ENCODE measurements at places on chromosomes 11 and 22.

DNA sequence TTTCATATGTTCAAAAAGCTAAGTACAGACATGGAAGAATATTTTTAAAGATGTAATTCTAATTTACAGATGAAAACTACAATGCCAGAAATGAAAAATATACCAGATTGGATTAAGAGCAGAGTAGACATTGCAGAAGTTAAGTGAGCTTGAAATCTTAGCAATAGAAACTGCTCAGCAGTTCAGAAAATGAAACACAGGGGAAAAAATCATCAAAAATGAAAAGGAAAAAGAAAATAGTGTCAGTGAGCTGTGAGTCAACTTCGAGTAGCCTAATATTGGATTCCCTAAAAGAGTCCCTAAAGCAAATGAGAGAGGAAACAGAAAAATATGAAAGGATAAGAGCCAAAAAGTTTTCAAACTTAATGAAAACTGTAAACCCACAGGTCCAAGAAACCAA, 25.8 kb upstream of the IL10RA start:
- no peak for DNase-seq

DNA sequence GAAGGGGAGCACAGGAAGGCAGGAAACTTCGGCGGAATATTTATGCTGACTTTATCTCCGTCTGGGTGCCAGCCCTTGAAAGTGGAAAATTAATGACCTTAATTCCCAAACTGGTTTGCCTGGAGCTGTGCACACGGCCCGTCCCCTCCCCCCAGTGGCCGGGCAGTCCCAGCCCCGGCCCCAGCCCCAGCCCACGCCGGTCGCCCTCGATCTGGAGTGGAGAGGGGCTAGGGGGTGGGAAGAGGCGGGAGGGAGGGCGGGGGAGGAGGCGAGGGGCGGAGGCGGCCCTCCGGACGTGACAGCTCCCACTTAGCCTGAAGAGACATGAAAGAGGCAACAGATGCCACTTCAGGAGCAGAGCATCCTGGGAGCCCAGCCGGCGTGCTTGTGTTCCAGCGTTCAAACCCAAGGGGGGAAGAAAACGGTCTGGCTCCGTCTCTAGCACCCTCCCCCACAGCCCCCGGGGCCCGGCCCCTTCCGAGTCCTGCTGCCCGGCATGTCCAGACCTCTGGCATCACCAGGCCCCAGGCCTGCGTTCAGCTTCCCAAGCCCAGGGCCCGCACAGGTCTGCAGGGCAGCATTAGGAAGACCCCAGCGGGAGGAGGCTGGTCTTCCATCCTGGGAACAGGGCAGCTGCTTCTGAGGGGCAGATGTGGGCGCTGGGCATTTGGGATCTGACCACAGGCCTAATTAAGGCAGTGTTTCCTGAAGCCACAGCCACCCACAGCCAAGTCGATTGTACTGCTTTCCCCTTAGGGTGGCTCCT, 20.0 kb upstream of the LMO1 start:
- DNase-seq, result no peak

- DNase-seq, result no peak
Observed at GRCh38 chr11:15118431-15118830, 3.7 kb downstream of the INSC start.

- DNase-seq, result no peak
Observed at GRCh38 chr11:27234961-27235360, 128.1 kb downstream of the CCDC34 start.

GRCh38 chr11:102812188-102812587, 14.2 kb upstream of the MMP1 start:
- DNase-seq, result no peak

GRCh38 chr11:126054408-126054807, 8.3 kb downstream of the CDON start:
- DNase-seq, result no peak

DNA sequence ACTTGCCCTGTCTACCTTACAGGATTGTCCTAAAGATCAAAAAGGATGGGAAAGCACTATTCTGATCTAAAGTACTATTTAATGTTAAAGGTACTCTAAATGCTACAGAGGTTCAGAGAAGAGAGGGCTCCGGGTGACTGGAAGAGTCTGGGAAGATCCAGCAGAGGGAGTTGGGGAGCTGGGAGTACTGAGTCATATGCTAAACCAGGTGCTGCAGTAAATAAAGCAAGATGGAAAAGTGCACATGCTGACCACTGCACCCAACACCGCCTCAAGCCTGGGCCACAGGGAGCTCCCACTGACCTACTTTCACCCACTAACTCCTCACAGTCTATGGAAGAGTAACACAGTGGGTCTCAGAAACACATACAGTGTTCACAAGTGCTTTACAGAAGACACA, 49.3 kb downstream of the WT1 start:
- no peak for DNase-seq

- DNase-seq, result no peak
Observed at GRCh38 chr22:48353116-48353947, 1474.3 kb downstream of the BRD1 start.

GRCh38 chr11:643366-643765, 6.3 kb downstream of the DRD4 start:
- DNase-seq, result no peak

DNA sequence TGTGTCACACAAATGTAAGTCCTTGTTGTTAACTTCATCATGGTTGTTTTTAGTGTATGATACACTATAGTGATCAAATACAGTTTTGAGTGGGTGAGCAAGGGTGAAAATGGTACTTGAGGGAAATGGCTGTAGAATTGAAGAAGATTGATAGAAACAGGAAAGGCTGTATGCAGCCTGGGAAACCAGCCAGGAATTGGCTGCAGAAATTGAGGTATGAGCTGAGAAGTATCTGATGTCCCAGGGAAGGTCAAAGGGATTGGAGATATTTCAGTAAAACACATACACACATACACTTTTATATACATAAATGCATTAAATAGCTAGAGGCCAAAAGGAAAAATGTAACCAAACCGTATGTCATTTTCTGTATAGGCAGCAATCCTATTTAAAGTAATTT, 13.1 kb upstream of the YAP1 start:
- no peak for DNase-seq
